ENCODE measurements at places on chromosomes 12 and 14.

DNA sequence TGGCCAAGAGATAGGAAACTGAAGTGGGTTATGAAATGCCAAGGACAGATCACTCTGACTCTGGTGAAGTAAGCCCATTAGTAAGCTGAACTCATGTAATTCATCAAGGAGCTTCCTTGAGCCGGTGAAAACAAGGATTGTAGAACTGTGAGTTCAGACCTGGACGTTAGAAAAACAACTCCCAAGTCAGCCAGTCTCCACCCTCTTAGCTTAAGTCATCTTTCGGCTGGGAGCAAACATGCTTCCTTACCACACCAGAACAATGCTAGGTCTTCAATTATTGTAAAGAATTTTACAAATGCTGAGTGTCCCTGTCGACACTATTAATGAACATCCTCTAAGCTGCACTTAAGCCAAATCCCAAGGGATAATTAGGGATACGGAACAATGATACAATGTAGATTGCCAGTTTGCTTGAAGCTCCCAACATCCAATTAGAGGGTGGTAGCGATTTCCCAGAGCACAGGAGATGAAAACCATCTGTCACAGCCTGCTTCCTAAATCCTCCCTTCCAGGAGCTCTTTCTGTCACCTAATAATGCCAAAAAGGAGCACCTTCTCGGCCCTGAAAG is 45.7 kb upstream of the VASH1 start:
- no peak for DNase-seq

GRCh38 chr14:70009961-70010360 is 130.7 kb downstream of the SMOC1 start:
- no peak for DNase-seq

GRCh38 chr14:81677736-81678135 is 144.1 kb upstream of the SEL1L start:
- DNase-seq, result no peak

DNA sequence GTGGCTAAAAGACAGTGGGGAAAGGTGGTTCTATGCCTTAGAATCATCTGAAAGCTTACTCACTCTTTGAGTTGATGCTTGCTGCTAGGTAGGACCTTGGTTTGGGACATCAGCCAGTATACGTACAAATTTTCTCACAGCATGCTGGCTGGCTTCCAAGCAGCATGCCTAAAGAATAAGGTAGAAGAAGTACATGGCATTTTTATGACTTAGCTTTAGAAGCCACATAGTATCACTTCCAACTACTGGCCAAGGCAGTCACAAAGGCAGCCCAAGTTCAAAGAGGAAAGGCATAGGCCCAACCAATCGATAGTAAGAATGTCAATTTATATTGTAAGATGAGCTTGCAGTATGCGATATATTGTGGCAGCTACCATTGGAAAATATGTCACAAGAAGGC is 284.2 kb upstream of the CAND1 start:
- no peak for DNase-seq

DNA sequence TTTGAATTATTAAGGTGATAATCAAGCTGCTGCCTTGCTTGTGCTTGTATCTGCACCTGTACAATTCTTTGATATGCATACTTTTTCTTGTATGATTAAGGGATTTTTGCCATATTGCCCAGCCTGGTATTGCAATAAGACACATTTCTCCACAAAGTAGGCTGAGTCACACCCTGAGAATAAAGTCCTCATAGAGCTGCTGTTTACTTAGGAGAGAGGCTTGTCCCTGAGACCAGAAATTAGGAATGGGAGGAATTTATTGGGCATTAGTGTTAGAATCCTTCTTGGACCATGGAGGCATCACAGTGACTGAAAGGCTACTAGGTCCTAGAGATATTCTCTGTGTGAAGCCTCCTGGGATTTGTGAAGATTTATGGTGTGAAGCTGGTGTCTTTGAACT is 506.8 kb upstream of the FBXO33 start:
- DNase-seq, result no peak

- DNase-seq, result no peak
These were observed 31.3 kb downstream of the ZNF664 start for GRCh38 chr12:124004233-124004875.

DNA sequence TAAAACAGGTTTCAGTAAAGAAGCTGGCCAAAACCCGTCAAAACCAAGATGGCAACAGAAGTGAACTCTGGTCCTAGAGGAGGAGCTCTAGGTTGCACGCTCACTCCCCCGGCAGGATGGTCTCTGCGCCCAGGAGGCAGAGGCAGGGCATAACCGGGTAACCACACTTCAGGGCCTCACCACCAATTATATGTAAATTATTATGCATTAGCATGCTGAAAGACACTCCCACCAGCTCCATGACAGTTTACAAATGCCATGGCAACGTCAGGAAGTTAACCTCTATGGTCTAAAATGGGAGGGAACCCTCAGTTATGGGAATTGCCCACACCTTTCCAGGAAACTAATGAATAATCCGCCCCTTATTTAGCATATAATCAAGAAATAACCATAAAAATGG is 20.1 kb upstream of the SLC6A12 start:
- DNase-seq, result no peak

DNA sequence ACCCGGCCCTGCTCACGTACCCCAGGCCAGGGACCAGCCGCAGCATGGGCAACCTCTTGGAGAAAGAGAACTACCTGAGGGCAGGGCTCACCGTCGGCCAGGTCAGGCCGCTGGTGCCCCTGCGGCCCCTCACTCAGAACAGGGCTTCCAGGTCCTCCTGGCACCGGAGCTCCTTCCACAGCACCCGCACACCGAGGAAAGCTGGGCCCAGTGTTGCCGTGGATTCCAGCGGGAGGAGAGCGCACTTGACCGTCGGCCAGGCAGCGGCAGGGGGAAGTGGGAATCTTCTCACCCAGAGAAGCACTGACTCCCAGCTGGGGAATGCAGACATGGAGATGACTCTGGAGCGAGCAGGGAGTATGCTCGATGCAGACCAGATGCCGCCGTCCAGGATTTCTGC is 7.9 kb upstream of the VAMP1 start:
- DNase-seq, result no peak

- DNase-seq, result no peak
These were observed 723.7 kb downstream of the DIO2 start for GRCh38 chr14:79487632-79488031.

- DNase-seq, result no peak
These were observed 2.8 kb upstream of the KCNK13 start for GRCh38 chr14:90058876-90059458.

DNA sequence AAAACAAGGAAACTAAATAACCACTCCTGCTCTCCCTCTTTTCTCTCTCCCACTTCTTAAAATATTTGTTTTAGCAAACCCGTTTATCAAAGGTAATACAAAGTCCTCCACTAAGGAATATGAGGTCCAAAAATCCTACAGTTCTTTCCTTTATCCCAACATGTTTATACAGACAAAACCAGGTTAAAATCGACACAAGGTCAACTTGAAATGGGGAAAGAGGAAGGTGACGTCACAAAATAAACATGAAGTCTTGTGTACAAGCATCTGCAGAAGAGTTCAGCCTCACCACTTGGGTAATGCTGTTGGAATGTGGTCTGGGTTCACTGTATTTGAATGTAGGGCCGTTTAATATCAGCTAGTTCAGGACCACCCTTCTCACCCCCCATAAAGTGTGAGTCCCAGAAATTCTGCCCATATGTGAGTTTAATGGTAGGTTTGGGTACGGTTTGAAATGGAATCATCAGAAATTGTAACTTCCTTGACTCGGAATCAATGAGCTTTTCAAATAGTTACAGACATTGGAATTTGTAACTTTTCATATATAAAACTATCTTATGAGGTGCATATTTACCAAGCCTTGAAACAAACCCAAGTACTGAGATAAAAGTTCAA is 120.0 kb upstream of the SLC38A2 start:
- DNase-seq, result no peak

- no peak for DNase-seq
These were observed 985.7 kb upstream of the FBXO33 start for GRCh38 chr14:40417777-40418401.

- peak; percentile 22 for DNase-seq
These were observed 70.2 kb upstream of the GPHB5 start for GRCh38 chr14:63388766-63389431.

- no peak for DNase-seq
These were observed 11.4 kb upstream of the NID2 start for GRCh38 chr14:52080158-52080800.

GRCh38 chr12:56300644-56301464 is 724 bp upstream of the CS start:
- DNase-seq, result no peak

DNA sequence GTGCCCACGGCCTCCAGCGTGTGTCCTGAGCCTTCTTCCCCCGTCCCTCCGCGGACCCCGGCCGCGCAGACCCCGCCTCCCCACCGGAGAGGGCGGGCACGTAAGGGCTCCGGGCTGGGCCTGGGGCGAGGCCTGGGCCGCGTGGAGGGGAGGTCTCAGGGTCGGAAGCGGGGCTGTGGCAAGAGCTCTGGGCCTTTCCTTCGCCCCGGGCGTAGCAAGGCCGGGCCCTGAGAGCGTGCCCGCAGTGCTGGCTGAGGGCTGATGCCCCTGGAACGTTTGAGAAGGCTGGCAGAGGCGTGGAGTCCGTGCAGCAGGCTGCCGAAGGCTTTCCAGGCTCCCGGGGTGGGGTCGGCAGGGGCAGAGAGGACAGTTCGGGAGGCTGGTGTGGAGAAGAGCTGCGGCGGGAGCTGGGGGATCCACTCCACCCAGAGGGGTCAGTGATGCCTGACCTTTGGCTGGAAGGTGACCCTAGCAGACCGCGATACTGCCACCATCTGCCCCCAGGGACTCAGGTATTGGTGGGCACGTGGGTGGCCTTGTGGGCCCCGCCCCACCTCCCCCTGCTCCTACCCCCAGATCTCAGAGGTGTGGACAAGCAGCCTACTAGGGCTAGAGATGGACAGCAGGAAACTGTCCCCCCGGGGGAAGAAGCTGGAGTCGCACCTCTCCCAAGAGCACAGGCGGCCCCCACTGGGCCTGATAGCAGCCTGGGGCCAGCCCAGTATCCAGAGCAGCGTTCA is 558 bp downstream of the TEX22 start:
- peak; percentile 14 for DNase-seq

GRCh38 chr14:61526405-61527312 is 168.7 kb upstream of the HIF1A start:
- no peak for DNase-seq

GRCh38 chr14:22819151-22819988 is 4.1 kb upstream of the SLC7A7 start:
- no peak for DNase-seq

- DNase-seq, result no peak
These were observed 1168.4 kb downstream of the AACS start for GRCh38 chr12:126233625-126234024.

DNA sequence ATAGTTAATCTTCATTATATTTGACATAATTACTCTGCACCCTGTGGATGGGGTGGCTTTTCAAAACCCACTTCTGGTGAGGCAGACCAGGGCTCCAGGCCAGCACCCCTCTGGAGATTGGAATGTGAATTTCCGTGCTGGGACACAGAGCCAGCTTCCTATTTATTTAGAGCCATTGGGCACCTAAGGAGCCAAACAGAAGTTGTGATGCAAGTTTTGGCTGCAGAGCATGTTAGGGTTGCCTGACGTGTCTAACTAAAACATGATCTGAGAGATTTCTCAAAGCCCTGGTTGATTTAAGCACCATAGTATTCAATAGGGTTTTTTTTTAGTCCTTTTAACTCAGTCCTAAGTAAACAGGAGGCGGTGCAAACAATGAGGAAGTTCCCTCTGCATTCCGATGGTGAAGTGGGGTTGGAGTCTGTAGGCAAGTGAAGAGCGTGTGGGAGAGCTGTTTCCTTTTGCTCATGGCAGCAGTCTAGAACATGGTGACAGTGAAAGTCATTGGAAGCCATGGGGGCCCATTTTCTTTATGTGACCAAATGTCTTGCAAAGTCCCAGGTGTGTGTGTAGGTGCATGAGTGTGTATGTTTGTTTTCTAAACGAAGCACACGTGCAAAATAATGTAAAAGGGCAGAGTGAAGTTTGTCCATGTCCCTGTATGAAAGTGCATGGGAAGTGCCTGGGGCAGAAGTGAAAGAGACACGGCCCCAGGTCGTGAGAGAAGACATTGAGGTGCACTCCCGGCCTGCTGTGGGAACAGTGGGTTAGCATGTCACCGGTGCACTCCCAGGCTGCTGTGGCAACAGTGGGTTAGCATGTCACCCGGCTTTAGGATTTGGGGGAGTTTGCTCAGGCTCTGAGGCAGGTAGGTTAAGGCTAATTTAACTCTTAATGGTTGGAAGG is 117.7 kb downstream of the PRKCH start:
- DNase-seq, result no peak

Measured in stimulated activated CD4-positive, alpha-beta T cell treated with anti-CD3 and anti-CD28 coated beads, Interleukin-2, amount 100 ng/mL, for 4 hours (primary cell).